EL (cell line): ENCODE measurements at places on chromosomes 13 and 19.

DNA sequence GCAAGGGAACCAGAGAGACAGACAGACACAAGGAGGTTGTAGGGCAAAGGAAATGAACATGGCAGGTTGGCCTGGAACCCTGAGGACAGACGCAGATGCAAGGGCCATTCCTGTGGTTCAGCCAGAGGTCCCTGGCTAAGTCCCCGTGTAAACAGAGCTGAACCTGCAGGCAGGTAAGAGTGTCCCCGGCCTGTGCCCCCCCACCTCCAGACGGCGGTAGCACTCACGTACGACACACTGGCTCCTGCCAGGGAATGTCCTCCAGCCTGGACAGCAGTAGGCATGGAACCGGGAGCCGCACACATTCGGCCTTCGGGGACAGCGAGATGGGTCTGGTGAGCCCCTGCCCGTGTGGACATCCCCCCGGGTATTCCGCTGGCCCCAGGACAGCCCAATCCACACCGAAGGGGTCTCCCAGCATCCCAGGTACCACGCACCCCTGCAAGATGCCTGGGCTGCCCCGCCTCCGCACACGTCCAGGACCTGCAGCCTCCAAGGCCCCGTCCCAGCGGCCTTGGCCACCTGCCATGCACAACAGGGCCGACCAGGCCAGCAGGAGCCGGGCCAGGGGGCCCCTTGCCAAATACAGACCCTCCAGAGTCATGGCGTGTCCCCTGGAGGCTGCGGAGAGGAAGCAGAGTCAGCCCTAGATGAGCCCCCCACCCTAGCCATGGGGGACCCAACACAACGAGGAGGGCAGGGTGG lies 2.4 kb downstream of the FBN3 start:
- DNase-seq: no peak

DNA sequence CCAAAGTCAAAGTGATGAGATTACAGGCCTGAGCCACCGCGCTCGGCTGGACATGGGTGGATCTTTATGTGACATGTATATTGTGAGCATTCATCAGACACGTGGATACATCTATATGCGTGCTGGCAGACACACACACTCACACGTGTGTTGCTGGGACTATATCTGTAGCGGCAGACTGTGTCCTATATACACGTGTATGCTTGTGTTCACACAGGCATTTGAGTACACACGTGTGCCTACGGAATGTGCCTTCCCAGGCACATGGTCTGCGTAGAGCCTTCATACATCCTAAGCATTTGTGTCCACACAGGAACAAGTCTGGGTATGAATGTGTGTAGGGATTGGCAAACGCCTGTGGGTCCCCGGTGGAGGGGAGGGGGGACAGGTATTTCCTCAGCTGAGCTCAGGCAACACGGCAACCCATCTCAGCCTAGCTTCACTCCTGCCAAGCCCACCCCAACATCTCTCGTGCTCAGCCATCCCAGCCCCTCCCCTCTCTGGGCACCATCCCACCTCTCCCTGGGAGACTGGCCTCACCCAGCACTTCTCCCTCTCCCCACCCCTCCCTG lies 2.6 kb downstream of the UNC13A start:
- no peak for DNase-seq

DNA sequence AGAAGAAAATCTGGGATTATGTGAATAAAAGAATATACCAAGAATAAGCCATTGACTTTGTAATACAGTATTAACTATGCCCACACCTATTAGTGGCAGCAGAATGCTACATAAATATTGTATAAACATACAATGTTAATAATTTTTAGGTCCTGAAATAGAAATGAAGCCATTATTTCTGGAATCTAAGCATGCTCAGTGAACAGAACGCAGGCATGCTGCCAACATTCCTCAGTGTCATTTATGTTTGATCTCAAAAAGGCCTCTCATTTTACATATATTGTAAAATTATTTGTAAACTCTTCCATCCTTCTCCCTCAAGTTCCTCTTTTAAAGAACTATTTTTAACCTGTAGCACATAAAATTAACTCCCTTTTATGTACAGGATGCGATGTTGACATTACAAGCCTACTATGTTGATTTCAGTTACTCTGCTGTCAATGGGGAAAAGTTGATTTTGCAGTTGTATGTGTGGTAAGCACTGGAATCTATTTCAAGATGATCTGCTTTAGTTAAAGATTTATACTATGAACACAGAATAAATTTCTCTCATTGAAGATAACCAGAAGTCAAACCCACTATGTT lies 118.8 kb downstream of the VWA8 start:
- peak; percentile 42 for DNase-seq

DNA sequence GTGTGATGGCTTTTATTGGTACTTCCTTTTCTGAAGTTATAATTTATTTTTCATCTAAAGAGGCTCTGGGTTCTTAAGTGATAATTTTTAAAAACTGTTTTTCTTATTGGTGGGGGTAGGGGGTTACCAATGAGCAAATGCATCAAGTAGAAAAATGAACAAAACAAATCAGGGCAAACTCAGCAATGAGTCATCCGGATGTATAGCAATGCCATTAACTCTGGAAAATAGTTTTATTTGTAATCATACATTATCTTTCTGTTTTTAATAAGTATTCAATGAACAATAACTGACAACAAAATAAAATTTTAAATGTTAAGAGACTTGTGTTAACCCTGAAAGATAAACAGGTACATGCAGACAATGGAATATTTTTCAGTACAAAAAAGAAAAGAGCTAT lies 67.6 kb downstream of the UFM1 start:
- no peak for DNase-seq

- DNase-seq: no peak
Observed at GRCh38 chr13:108834193-108834592, 204.8 kb downstream of the MYO16 start.

- DNase-seq: no peak
Observed at GRCh38 chr19:41548954-41549688, 26.8 kb upstream of the CEACAM21 start.

- no peak for DNase-seq
Observed at GRCh38 chr19:40277356-40278059, 7.6 kb downstream of the AKT2 start.

- DNase-seq: no peak
Observed at GRCh38 chr13:42360046-42360574, 88.2 kb downstream of the AKAP11 start.

- no peak for DNase-seq
Observed at GRCh38 chr19:49678985-49679770, 2.1 kb downstream of the PRMT1 start.

- DNase-seq: no peak
Observed at GRCh38 chr19:46719629-46720502, 3.0 kb upstream of the PRKD2 start.

DNA sequence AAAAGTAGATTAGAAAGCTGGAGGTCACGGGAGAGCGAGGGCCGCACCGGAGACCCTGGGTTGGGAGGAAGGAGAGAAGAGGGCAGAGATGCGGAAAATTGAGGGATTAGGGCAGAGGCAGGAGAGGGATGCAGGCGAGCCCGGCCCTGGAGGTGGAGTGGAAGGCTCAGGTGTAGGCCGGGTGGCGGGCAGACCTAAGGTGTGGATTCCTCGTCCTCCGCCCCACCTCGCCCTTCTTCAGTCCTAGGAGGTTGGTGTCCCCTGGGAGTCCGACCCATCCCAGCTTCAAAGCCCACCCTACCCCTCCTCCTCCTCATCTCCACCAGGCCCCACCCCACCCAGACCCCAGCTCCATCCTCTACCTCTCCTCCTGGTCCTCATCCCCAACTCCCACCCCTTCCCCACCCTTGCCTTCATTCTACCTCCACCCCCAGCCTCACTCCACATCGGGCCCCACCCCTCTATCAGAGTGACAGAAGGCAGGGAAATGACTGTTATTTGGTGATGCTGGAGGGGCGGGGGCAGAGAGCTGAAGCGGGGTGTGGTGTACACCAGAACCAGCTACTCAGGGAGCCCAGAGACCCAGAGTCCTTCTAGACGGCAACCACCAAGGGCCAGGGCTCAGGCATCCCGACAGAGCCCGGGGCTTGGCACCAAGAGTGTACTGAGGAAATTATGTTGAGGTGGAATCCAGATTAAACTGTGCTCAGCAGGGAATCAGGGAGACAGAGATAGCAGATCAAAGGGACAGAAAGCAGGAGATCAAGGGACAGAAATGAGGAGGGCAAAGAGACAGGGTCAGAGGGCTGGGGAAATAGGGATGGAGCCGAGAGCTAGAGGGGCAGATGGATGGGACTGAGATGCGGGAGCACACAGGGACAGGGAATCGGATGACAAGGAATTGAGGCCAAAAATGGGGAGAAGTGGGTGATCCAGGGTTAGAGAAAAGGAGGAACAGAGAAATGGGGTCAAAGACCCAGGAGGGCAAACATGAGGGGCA lies 6.4 kb downstream of the ERFL start:
- DNase-seq: no peak

GRCh38 chr13:39596685-39597084 lies 6.3 kb downstream of the LHFPL6 start:
- DNase-seq: no peak

GRCh38 chr13:45441633-45442032 lies 23.1 kb upstream of the COG3 start:
- peak; percentile 34 for DNase-seq

DNA sequence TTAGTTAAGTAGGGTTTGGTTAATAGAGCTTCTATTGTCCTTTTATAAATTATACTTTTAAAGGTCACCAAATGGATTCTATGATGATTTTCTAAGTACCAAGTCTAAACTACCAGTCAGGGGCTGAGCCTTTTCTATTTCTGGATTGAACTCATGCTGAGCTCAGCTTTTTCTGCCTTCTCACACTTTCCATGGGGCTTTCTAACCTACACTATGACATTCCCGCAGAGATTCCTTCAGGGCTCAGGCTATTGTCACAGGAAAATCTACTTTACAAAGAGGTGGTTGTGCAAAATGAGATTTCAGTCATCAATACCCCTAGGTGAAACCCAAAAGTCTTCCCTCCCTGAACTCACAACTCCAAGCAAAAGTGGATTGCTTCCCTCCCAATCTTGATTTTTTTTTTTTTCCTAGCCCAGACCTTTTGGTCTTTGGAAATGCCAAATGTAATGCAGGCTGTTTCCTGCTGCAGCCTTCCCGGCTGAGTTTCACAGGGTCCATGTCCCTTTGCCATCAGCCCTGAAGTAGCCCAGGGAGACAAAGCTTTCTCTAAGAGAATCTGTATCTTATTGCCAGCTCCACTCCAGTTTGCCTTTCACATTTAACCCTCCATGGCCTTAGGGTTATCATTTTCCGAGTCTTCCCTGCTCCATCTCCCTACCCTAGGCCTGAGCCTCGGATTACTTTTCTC lies 13.6 kb downstream of the C13orf42 start:
- DNase-seq: no peak

GRCh38 chr13:36475468-36475867 lies 43.2 kb downstream of the CCNA1 start:
- DNase-seq: peak; percentile 1

- no peak for DNase-seq
Observed at GRCh38 chr13:25097426-25097825, 1.5 kb downstream of the PABPC3 start.

- no peak for DNase-seq
Observed at GRCh38 chr13:22278336-22278929, 607.6 kb downstream of the FGF9 start.

DNA sequence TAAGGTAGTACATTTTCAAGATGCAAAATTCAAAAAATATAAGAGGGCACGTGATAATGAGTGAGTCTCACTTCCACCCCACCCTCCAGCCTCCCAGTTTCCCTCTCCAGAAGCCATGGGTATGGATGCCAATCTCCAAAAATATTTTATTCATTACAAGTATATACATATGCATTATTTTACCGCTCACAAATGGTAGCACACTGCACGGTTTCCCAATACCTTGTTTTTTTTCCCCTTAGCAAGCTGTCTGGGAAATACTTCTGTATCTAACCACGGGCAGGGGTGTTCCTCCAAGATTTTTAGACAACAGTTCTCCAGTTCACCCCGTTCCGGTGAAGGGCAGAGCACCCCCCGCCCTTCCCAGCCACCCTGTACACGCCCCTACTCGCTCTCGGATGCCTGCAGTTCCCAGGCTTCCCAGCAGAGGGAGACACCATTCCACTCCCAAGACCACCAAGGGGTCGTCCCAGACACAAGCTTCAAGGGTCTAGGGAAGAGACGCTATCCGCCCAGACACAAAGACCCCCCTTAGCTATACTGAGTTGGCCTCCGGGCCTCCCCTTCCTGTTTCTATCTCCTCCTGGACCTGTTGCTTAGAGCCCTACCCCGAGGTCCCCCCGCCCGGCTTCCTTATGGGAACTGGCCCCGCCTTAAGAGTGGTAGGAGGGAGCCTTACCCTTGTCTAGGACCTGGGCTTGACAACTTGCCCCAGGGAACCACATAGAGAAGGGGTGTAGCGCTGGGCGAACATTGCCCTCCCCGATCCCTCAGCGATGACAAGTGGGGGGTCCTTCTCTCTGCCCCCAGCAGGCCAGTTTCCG lies 1.1 kb upstream of the FXYD3 start:
- peak; percentile 44 for DNase-seq

GRCh38 chr13:35987572-35988513 lies 143.3 kb downstream of the DCLK1 start:
- no peak for DNase-seq

GRCh38 chr13:31518645-31519044 lies 220.7 kb upstream of the RXFP2 start:
- DNase-seq: no peak
